Common myeloid progenitor, CD34-positive (primary cell): ENCODE measurements at places on chromosomes 6 and 20.

DNA sequence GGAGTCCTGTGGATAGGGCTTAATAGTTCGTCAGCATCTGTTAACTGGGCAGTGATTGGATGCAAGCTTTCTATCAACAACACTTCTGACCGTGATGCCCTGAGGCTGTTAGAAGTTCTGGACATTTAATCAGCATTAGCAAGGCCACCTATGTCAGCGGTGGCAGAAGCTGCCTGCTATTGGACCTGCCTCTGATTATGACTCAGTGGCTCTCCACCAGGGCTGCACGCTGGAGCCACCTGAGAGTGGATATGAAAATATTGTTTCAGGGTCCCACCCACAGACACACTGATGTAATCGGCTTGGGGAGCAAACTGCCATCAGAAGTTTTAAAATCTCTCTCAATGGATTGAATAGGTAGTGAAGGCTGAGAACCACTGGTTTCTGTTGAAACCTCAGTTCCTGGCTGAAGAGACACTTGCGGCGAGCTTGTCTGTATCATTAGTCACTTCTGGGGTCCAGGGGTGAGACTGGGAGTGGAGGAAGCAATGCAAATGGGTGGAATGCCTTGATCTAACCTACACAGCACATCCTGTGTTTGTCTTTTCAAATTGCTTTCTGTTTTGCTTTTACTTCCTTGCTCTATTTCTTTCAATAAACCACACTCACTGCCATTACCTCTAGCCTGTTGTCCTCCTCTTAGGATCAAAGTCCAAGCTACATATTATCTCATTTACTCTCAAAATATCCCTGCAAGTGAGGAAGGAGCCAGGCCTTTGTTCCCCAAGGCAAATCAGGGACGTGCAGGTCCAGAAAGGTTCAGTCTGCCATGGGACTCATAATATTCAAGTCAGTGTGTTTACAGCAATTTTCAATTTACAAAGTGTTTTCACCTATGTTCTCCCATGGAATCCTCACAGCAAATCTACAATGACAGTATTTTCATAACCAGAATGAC, 4.2 kb downstream of the CLIC5 start:
- H3K27ac ChIP-seq, result no peak overlapping the region
- H3K4me3 ChIP-seq, result no peak overlapping the region
- no peaks in the 10 kb centered on the region for H3K27me3 ChIP-seq
- no peaks in the 10 kb centered on the region for H3K36me3 ChIP-seq

DNA sequence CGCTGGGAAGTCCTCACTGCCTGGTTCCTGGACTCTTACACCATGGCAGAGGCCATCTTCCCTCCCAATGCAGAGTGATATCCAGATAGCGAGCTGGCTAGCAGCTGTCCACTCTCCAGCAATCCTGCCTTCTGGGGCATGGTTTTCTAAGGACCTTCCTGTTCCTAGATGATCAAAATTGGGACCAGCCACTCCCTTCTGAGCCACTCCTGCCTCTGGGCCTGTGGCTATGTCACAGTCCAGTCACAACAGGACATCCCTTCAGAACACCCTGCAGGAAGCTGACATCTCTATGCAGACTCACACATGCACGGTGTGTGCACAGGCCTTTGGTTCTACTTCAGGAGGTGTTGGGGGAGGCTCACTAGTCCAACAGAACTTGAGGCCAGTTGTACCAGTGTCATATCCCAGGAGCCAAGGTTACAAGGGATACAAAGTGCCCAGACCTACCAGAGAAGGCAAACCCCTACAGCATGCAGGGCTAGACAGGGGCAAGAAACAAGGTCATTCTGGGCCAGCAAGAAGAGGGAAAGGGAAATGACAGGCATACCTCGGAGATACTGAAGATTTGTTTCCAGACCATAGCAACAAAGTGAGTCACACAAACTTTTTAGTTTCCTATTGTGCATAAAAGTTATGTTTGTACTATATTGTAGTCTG, 2.7 kb upstream of the MCCD1 start:
- H3K27ac ChIP-seq, result no peak overlapping the region
- no peaks in the 10 kb centered on the region for H3K4me1 ChIP-seq
- no peak overlapping the region for H3K4me3 ChIP-seq
- H3K36me3 ChIP-seq, result peaks cover 8% of the 10 kb centered on the region

DNA sequence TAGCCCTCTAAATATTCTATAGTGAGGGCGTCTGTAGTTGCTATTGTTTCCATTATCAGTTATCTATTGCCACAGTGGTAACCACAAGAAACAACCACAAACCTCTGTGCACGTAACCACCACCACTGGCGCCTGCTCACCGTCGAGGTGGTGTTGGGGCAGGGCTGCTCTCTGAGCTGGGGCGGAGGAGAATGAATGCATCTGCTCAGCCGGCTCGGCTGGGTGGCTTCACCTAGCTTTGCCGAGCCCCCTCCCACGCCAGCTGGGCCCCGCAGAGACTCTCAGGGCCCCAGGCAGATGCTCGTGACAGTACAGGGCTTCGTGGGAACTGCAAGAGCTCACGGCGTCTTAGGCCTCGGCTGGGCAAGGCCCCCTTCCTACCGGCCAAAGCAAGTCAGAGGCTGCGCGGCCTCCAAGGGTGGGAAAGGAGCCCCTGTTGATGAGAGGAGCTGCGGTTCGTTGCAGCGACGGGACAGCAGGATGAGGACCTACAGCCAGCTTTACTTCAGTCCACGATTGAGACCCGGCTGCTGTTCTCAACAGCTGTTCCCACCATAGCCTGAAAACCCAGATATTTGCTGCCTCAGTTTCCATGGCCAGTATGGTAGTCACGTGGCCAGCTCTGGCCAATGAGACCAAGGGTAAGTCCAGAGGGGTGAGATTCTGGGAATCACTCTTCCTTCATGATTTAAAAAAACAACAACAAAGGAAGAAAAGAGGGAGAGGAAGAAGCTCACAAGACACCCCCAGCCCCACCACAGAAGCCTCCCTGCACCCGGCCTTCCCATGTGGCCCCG, 120.2 kb upstream of the AFDN start:
- H3K4me1 ChIP-seq, result peaks cover 12% of the 10 kb centered on the region
- peak; percentile 71 for DNase-seq
- H3K4me3 ChIP-seq, result no peak overlapping the region
- H3K36me3 ChIP-seq, result no peaks in the 10 kb centered on the region
- no peak overlapping the region for H3K27ac ChIP-seq
- H3K27me3 ChIP-seq, result peaks cover 51% of the 10 kb centered on the region

DNA sequence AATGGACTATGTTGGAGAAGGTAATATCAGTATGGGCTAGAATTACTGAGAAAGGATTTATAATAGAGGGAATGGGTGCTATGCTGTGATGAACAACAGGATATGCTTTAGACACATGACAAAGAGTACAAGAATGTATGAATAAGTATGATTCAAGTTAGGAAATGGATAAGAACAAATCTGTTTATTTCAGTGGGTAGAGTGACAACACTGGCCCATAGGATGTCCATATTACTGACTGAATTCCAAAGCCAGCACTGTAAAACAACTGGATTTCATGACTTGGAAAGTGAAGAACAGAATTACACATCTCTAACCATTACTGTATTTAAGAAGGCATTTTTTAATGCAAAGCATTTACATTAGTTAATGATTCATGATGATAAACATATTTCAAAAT, 35.9 kb downstream of the EPM2A start:
- H3K27ac ChIP-seq, result no peak overlapping the region
- H3K36me3 ChIP-seq, result no peaks in the 10 kb centered on the region
- no peak for DNase-seq
- no peaks in the 10 kb centered on the region for H3K4me1 ChIP-seq

DNA sequence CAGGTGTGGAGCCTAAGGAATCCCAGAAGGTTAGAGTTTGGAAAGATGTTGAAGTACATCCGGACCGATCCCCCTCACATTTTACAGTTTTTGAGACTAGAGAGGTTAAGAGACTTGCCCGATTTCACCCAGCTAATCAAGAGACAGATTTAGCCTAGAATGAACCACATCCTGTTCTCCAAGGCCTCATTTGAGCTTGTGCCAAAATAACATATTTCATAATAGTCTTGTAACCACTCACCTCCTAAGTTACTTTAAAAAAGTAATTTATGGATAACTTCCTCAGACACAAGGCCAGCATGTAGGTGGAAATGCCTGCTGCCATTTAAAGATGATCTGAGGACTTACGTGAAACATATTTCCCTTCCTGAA, 39.8 kb upstream of the ARHGAP18 start:
- H3K27ac ChIP-seq, result no peak overlapping the region
- H3K36me3 ChIP-seq, result no peaks in the 10 kb centered on the region
- H3K27me3 ChIP-seq, result peaks cover 19% of the 10 kb centered on the region
- peaks cover 28% of the 10 kb centered on the region for H3K4me1 ChIP-seq
- peak overlapping the region; percentile 12 for H3K4me3 ChIP-seq
- DNase-seq, result peak; percentile 93

- H3K4me1 ChIP-seq, result no peaks in the 10 kb centered on the region
- H3K4me3 ChIP-seq, result no peak overlapping the region
- no peak for DNase-seq
- H3K36me3 ChIP-seq, result no peaks in the 10 kb centered on the region
- peaks cover 21% of the 10 kb centered on the region for H3K27me3 ChIP-seq
- no peak overlapping the region for H3K27ac ChIP-seq
Measured at GRCh38 chr6:165804331-165805066, 141.5 kb upstream of the PDE10A start.

GRCh38 chr6:47634210-47635047, 64.0 kb upstream of the ADGRF4 start:
- no peak for DNase-seq
- H3K36me3 ChIP-seq, result no peaks in the 10 kb centered on the region
- no peak overlapping the region for H3K4me3 ChIP-seq
- H3K27ac ChIP-seq, result no peak overlapping the region
- H3K4me1 ChIP-seq, result no peaks in the 10 kb centered on the region
- no peaks in the 10 kb centered on the region for H3K27me3 ChIP-seq

DNA sequence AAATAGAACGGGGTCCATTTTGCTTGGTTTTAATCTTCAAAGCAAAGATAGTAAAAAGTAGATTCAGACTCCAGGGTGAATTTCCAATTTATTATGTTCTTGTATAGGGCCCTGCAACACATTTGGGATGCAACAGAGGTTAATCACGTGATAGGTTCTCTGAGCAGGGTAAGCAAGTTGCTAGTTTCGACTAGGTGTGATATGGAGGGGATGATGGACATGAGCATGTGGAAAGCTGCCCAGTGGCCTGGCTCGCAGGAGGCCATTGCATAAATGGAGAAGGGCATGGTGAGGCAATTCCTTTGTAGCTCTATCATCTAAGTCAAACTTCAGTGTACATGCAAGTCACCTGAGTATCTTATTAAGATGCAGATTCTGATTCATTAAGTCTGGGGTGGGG, 17.7 kb upstream of the ADGRF4 start:
- DNase-seq, result no peak
- no peaks in the 10 kb centered on the region for H3K4me1 ChIP-seq
- no peak overlapping the region for H3K27ac ChIP-seq
- no peak overlapping the region for H3K4me3 ChIP-seq
- H3K27me3 ChIP-seq, result peaks cover 5% of the 10 kb centered on the region
- H3K36me3 ChIP-seq, result no peaks in the 10 kb centered on the region

DNA sequence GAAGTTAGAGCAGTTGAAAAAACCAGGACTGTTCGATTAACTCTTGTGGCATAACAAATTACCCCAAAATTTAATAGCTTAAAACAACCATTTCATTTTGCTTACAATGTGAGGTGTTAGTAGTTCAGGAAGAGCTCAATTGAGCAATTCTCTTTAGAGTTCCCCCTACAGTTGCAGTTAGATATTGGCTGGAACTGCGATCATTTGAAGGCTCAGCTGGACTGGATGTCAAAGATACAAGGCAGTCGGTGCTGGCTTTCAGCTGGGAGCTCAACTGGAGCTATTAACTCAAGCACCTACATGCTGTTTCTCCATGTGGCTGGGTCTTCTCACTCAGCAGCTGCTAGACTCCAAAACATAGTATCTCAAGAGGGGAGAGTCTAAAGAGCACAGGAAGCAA, 96.0 kb upstream of the LOC128125822 start:
- no peaks in the 10 kb centered on the region for H3K36me3 ChIP-seq
- no peaks in the 10 kb centered on the region for H3K27me3 ChIP-seq

DNA sequence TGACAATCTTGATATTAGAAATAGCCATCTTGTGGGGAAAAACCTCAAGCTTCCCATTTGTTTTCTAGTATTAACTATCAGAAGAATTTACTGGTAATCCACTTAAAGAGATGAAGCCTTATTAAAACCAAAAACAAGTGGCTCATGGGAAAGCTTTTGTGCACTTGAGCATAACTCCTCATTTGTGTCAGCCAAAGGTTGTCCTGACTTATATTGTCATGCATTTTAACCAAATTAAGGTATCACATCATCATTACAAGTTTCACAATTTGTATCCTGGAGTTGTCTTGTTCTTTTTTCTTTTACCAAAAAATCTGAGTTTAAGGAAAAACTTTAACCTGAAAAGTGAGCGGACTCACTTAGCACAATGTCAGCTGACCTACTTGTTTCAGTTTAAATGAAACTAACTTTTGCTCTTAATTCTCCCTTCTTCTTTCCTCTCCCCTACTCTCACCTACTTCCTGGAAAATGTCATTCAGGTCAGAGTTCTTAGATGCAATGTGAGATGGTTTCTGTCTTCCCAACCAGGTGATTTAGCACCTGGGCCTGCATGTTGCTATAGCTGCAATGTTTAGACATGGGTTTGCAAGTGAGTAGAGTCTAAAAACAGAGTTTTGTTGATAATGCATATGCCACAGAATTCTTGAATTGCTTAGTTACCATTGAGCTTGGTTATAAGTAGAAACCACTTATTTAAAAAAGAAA, 82.8 kb downstream of the TNFAIP3 start:
- H3K36me3 ChIP-seq, result no peaks in the 10 kb centered on the region
- H3K4me3 ChIP-seq, result no peak overlapping the region
- no peak for DNase-seq
- H3K27me3 ChIP-seq, result no peaks in the 10 kb centered on the region
- H3K27ac ChIP-seq, result no peak overlapping the region

DNA sequence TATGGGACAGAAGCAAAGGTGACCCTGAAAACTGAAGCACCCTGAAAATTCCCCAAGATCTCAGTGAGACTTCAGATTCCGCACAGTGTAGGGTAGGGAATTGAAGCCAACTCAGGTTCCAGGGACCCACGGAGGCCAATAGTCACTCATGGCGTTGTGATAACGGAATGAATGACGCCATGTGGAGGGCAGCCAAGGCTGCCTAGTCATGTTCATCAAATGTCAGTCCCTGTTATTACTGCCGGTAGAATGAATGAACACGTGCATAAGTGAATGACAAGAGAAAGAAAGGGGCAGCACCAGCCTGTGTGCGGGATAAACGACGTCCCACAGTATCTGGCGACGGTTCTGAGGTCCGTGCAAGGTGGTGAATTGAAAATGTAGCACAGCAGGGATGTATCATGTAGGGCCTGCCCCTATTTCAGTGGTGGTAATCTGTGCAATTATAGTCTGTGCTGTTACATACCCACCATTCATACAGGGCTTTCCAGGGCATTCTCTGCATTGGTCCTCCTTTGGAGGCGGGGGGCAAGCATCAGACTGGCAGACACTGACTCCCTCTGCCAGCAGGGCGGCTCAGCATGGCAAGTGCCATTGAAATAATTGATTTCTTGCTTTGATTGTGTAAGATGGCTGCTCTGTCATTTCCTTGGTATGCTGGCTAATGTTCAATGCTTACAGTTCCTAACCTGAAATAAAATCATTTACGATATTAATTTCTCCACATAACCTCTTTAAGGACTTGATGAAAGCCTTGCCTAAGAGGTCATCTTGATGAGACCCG, 386.9 kb downstream of the CDH4 start:
- H3K27me3 ChIP-seq, result no peaks in the 10 kb centered on the region
- no peaks in the 10 kb centered on the region for H3K4me1 ChIP-seq
- no peak for DNase-seq
- H3K27ac ChIP-seq, result no peak overlapping the region
